Kidney (tissue), 22 donors: ENCODE measurements at places on chromosomes 12 and 14. TPM values are rescaled to one million over a fixed set of nuclear protein-coding genes. Genes with fewer than 3 reads are reported as not detected.

DNA sequence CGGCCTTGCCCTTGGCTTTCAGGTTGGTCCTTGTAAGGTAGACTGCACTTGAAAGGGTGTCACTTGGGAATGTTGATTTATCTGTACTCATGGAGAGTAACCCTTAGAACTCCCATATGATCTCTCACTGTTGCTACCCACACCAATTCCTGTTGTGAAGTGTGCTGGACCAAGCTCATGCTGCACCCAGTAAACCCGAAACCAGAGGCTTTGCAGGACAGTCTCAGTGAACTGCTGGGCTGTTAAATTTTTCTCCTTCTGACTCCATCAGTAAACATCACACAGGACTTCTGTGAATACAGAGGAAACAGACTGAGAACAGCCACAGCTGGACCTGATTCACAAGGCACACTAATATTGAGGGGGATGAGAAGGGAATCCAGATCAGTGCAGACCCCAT, 783.0 kb downstream of the TMEM121 start:
- H3K27ac ChIP-seq = no peak overlapping the region
- DNase-seq = no peak
- H3K27me3 ChIP-seq = no peaks in the 10 kb centered on the region
- no peak overlapping the region for H3K4me3 ChIP-seq

DNA sequence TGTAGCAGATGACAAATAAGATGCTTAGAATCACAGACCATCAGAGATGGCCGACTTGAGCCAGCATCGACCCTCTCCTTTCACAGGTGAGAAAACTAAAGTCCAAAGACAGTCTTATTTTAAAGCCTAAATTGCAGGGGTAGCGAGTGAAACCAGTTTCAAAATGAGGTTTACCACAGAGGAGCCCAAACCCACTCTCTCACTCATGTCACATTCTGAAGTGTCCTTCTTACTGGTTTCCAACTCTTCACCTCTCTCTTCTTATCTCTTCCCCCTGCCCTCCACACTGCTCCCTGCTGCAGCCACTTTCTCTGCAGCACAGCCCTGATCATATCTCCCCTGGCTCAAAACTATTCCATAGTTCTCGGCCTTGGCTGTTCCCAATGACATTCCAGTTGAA, 57.0 kb upstream of the NID2 start:
- H3K27me3 ChIP-seq = no peaks in the 10 kb centered on the region
- H3K4me3 ChIP-seq = no peak overlapping the region
- H3K27ac ChIP-seq = no peak overlapping the region
- H3K36me3 ChIP-seq = no peaks in the 10 kb centered on the region
- H3K4me1 ChIP-seq = no peaks in the 10 kb centered on the region

GRCh38 chr12:95497031-95497430, 23.1 kb downstream of the METAP2 start:
- H3K27ac ChIP-seq = no peak overlapping the region
- no peaks in the 10 kb centered on the region for H3K27me3 ChIP-seq

The REP15 gene
- 3.2 TPM for total RNA-seq

DNA sequence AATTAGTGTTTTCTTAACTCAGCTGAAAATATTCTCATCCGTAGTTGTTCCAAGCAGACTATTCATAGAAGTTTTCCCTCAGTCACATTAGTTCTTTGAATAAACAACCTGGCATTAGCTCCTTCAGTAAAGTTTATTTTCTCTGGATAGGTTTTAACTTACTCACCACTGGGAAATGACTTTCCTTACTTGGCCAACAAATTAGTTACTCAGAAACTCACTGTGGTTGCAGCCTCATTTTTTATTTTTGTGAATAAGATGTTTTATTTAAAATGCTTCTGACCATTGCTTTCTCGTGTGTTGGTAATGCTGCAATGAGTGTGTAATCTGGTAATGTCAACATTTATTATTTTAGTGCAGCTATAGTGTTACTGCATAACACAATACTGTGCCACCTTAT, 74.9 kb downstream of the NOVA1 start:
- no peak overlapping the region for H3K4me3 ChIP-seq
- DNase-seq = no peak
- H3K4me1 ChIP-seq = no peaks in the 10 kb centered on the region
- no peaks in the 10 kb centered on the region for H3K36me3 ChIP-seq
- no peaks in the 10 kb centered on the region for H3K27me3 ChIP-seq

DNA sequence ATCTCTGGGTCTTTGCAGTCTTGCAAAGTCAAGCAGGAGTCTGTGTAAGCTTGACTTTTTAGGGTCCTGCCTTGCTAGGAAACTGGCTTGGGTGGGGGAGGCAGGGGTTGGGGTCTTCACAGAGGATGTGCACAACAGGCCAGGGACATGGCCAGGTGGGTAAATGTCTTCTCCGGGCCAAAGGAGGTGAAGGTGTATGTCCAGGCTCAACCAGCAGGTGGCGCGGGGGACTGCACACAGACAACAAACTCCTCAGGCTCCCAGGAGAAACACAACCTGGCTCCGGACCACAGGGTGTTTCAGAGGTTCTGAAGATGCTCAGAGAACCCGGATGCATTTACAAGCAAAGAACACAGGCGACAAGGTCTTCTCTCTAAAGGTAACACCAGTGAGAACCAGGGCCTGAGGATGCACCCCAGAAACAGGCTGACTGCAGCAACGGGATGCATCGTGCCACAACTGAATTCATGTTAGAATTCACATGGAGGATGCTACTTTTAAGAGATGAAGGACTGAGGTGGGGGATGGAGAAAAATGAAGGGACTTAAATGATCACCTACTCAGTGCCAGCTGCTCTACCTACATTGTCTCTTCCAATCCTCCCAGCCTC, 56.0 kb downstream of the PLEKHG3 start:
- no peak overlapping the region for H3K27ac ChIP-seq
- H3K4me1 ChIP-seq = peaks cover 17% of the 10 kb centered on the region
- H3K4me3 ChIP-seq = no peak overlapping the region
- peak; percentile 66 for DNase-seq
- no peaks in the 10 kb centered on the region for H3K27me3 ChIP-seq

The KRT86 gene
- 1.3 TPM for total RNA-seq

GRCh38 chr12:1918081-1918883, at the start of gene CACNA2D4:
Gene CACNA2D4 (minus strand): TSS chr12:1918652. CDS start chr12:1918473, 179 bp downstream.
- no peaks in the 10 kb centered on the region for H3K4me1 ChIP-seq
- DNase-seq = no peak
- no peaks in the 10 kb centered on the region for H3K36me3 ChIP-seq
- no peak within 1 kb of the TSS for H3K27ac ChIP-seq
- H3K27me3 ChIP-seq = no peaks in the 10 kb centered on the region
- no peak within 1 kb of the TSS for H3K4me3 ChIP-seq

DNA sequence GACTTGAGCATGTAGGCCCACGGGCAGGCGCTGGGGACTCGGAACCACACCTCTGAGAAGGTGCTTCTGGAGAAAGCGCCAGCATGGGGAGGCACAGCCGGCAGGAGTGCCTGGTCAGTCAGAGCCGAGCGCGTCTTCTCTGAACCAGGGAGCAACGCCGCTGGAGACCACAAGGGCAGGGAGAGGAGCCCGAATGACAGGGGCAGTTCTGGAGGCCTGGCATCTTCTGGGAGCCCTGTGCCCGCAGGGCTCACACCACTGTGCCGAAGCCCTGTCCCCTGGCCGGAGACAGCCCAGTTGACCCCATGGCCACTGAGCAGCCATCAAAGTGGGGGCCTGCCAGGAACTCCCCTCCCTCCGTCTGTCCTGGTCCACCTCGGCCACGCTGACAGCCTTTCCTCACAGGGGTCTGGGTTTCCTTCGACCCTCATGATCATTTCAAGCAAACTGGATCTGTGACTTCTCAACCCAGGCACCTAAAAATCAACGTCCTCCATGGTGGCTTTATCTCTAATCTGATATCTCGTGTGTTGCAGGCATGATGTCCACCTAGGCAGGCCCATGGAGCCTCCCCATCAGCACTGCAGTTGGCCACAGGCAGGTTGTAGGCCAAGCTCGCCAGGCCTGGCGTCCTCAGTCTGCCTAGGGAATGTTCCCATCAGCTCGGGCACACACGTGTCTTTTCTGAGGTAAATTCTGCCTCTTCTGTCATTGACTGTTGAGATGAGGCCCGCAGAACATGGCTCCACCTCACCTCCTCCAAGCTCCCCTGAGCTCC, 299.3 kb upstream of the RTL1 start:
- H3K36me3 ChIP-seq = no peaks in the 10 kb centered on the region
- H3K27me3 ChIP-seq = no peaks in the 10 kb centered on the region
- no peaks in the 10 kb centered on the region for H3K4me1 ChIP-seq

DNA sequence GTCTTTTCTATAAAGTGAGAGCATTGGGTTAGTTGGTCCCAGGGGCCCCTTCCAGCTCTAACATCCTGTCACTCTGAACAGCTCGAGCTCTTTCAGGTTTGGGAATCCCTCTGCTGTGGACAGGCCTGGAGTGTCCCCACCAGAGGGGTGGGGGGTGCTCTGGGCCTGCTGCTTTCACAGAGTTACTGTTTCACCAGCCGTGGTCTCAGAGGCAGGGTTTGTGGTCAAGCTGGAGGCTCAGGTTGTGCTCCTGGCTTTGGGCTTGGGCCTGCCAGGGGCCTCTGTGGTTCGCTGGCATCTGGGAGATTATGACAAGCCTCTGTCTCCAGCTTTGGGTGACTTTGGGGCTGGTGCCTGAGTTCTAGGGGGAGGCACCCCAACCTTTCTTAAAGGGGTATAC, 59.6 kb downstream of the FBXL14 start:
- no peaks in the 10 kb centered on the region for H3K36me3 ChIP-seq
- no peak overlapping the region for H3K4me3 ChIP-seq
- no peak for DNase-seq
- H3K27ac ChIP-seq = no peak overlapping the region

The GPR135 gene
- 3.0 TPM for total RNA-seq

DNA sequence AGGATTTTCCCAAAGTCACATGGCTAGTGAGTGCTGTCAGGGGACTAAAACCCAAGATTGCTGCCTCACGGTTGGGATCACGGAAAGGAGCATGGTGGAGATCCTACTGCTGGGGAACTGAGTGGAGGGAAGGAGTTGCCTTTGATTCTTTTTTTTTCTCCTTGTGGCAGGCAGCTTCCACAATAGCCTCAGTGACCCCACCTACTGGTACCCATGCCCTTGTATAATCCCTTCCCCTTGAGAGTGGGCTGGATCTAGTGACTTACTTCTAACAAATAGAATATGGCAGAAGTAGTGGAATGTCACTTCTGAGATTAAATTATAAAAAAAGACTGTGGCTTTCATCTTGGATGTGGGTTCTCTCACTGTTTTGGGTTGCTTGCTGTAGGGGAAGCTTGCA, 135.7 kb downstream of the DICER1 start:
- H3K4me1 ChIP-seq = no peaks in the 10 kb centered on the region
- no peak overlapping the region for H3K27ac ChIP-seq
- no peak overlapping the region for H3K4me3 ChIP-seq
- H3K27me3 ChIP-seq = no peaks in the 10 kb centered on the region
- DNase-seq = no peak
- no peaks in the 10 kb centered on the region for H3K36me3 ChIP-seq

- peaks cover 6% of the 10 kb centered on the region for H3K4me1 ChIP-seq
- DNase-seq = no peak
- peak overlapping the region; percentile 19 for H3K27ac ChIP-seq
- H3K27me3 ChIP-seq = no peaks in the 10 kb centered on the region
- no peak overlapping the region for H3K4me3 ChIP-seq
Observed at GRCh38 chr12:19186722-19187661, 57.5 kb downstream of the PLEKHA5 start.

- no peaks in the 10 kb centered on the region for H3K4me1 ChIP-seq
- no peak for DNase-seq
- no peaks in the 10 kb centered on the region for H3K36me3 ChIP-seq
- H3K4me3 ChIP-seq = no peak overlapping the region
- H3K27me3 ChIP-seq = no peaks in the 10 kb centered on the region
Observed at GRCh38 chr12:121124402-121125109, 8.1 kb upstream of the P2RX7 start.
